SIG-M5 (cell line): ENCODE measurements at places on chromosomes 7 and 10.

- no peak for DNase-seq
Observed at GRCh38 chr7:77644774-77645173, 51.5 kb upstream of the RSBN1L start.

GRCh38 chr7:156162451-156162850, 350.2 kb upstream of the SHH start:
- DNase-seq = no peak

DNA sequence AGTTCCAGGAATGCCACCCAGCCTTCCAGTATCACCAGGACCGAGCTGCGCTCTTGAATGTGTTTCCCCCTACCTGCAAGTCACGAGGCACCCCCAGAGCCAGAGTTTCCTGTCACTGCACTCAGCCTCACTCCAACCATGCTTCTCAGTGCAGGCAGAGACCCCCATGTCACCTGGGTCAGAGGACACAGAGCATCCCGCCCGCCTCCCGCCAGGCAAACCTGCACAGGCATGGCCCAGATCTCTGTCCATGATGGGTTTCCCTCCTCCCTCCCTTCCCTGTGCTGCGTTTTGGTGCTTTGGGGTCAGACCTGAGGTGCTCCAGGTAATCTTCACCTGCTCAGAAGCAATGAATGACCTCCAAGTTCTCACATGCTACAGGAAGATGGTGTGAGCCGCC, 3.1 kb upstream of the RET start:
- no peak for DNase-seq

DNA sequence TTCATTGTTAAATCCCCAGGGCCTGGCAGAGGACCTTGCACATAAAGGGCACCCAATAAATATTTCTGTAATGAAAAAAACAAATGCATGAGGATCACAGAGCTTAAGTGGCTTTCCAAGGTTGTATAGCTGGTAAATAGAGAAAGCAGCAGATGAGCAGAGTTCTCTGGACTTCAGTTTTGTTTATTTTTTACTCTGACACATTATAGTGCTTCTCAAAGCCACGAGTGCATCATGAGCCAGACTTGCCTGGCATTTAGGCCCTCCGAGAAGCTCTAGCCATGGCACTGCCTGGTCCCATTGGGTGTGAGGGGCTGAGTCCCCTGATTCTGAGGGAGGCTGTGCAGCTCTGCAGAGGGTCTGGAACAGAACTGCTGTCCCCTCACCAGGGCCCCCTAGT, 87.2 kb upstream of the ZNF32 start:
- DNase-seq = no peak

DNA sequence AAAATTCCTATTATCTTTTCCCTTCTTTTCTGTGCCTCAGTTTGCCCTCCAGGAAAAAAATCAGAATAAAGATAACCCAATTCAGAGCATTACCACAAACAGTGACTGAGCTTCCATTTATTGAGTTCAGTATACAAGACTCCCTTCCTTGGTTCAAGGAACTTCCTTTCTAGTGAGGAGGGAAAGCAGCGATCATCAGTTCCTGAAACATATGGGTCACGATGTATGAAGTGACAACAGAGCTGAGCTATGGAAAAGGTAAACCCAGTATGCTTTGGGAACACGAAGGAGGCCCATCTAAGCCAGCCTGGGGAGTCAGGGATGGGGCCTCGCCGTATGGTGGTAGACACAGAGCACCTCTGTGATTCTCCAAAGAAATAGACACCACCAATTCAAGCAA, 15.8 kb downstream of the C10orf71 start:
- DNase-seq = no peak

DNA sequence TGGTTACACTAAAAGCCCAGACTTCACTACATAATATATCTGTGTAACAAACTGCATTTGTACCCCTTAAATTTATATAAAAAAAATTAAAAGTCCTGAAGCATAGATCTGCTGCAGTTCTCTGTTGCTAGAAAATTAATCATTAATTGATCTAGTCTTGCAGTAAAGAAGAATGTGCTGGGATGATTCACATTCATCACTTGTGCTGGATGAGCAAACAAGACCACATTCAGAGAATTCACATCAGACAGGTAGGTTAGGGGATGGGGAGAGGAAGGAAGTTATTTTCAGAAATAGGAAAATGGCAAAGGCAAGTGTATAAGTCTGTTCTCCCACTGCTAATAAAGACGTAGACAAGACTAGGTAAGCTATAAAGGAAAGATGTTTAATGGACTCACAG, 1019.0 kb downstream of the KCNMA1 start:
- no peak for DNase-seq

DNA sequence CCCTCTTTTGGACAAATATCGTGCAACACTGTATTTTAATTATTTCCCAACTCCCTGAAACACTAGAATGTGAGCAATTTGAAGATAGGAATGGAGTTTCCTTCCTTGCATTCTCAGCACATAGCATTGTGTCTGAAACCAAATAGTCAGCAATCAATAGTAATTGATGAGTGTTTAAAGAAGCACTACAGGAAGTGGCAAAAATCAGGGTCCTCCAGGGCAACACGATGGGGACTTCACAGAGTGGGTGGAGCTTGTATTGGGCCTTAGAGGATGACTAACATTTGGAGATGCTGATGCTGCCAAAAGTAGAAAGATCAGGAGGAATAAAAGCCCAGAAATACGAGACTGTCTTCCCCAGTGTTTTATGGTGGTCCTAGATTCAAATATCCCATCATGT, 94.9 kb downstream of the NPSR1 start:
- DNase-seq = no peak

DNA sequence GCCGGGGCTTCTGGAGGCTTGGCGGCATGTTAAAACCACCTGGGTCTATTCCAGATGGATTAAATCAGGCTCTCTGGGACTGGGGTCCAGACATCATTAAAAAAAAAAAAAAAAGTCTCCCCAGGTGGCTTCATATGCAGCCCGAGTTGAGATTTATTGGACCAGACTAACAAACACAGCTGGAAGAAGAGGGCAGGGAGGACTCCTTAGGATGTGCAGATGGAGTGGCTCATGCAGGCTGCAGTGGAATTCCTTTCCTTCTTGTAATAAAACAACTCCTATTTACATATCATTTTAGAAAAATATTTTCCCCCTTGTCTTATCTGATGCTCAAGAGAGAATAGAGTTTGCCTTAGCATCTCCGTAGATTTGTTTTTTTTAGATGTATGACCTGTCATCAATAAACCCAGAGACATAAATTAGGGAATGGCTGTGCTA, 238.1 kb downstream of the CAMK1D start:
- DNase-seq = no peak

GRCh38 chr7:134343136-134343535, 26.4 kb upstream of the SLC35B4 start:
- DNase-seq = no peak

DNA sequence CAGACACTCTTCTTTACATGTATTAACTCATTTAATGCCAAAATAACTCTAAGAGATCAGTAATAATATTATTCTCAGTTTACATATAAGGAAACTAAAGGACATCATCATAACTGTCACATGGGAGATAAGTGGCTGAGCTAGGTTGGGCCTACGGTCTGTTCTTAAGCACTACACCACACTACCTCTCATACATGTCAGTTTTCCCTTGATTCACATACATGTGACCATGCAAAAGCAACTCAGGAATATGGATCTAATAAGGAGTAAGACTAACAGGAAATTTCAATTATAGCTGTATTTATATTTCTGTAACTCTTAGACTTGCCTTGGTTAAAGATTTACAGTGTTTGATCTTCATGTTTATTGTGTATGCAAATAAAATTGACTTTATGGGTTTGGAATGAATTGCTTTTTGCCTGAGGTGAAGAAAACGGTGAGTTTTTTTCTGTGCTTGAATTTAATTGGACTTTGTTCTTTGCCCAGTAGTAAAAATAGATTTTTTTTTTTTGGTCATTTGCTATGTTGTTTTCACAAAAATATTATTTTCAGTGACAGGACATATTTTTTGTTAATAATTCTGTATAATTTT, 69.7 kb downstream of the CYP51A1 start:
- no peak for DNase-seq

DNA sequence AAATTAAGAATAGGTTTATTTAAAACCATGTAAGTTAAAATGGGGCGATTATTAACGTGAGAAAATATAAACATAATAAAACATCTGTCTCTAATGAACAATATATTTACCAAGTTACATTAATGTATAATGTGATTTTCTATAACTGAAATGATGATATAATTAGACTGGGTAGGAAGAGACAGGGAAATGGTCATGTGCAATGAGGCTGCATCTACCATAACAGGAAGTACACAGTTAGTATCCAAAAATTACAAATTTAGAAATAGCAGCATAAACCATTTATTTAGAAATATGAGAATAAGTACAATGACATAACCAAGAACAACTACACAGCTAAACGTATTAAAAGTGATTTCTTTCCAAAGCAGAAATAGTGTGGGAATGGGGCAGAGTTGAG, 25.8 kb upstream of the BET1 start:
- no peak for DNase-seq

- DNase-seq = no peak
Observed at GRCh38 chr7:78225534-78225933, 427.0 kb downstream of the PHTF2 start.

DNA sequence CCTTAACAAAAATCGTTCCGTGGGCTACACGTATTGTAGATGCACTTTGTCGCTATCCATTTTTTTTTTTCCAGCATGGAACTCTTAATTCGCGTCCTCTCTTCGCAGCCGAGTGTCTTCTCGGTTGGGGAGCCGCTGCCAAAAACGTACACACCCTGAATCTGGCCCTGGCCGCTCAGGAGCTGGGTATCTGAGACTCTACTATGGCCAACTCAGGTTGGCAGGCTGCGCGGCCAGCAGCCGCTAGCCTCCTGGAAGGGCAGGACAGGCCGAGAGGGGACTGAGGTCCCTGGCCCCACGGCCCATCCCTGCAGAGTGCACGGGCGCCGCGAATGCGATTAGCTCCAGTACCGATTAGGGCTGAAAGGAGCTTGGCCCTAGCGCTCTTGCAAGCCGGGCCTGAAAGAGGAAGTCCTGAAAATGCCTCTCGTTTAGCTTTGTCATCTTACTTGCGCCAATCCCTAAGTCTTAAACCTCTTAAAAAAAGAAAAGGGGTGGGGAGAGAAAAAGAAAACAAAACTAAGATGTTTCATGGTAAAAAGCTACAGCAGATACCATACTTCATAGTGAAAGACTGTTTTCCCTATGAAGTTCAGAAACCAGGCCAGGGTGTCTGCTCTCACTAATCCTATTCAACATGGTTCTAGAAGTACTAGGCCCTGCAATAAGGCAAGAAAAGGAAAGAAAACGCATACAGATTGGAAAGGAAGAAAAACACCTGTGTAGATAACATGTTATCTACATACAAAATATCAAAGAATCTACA, 113.2 kb upstream of the RHEB start:
- peak; percentile 85 for DNase-seq

DNA sequence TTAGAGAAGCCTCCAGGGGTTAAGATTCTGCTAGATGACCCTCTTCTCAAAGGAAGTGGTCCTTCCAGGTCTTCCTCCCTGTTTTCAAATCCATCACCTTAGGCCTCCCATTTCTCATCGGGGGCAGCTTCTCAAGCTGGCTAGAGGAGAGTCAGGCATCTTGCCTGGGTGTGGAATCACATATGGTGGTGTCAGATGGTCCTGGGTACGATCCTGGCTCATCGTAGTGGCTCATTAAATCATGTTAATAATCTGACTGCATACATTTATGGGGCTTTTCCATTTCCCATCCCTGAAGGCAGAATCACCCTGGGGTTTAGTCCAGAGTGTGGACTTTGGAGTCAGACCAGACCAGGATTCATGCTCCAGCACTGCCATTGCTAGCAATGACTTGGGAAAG, 132.6 kb downstream of the RPS24 start:
- DNase-seq = no peak

DNA sequence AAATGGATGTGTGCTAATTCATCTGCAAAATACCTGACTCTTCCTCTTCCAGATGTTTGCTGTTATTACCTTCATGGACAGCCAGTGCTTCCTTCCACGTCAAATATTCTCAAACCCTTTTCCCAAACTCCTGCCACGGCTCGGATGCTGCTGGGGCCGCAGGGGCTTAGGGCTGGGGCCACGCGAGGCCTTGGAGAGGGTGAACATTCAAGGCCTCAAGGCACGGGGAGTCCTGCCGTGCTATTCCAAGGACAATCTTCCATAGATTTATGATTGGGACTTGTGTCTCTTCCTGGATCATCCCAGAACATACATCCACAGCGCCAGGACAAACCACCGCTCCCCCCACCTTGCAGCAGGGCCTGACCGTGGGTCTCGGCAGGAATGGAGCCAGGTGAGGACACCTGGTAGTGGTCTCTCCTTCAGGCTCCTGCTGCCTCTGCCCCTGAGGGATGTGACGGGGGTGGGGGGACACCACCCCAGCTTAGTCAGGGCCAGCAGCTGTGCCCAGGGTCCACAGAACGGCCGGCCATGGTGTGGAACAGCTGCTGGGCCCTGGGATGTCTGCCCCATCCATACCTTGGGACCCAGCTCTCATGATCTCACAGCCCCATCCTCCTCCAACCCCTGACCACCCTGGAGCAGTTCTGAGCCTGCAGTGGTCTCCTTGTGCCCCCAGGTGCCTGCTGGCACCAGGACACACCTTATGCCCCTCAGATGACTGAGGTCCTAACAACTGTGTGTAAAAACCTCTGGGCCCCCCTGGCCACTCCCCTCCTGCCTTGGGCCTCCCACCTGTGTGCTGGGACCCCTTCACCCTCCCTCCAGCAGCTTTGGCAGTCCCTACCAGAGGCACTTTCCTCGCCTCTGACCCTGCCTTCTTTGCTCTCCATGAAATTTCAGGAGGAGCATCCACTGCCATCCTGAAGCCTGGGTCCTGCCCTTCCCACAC, 16.7 kb downstream of the VIPR2 start:
- no peak for DNase-seq

- DNase-seq = no peak
Observed at GRCh38 chr7:135430626-135431025, 79.3 kb downstream of the CNOT4 start.

DNA sequence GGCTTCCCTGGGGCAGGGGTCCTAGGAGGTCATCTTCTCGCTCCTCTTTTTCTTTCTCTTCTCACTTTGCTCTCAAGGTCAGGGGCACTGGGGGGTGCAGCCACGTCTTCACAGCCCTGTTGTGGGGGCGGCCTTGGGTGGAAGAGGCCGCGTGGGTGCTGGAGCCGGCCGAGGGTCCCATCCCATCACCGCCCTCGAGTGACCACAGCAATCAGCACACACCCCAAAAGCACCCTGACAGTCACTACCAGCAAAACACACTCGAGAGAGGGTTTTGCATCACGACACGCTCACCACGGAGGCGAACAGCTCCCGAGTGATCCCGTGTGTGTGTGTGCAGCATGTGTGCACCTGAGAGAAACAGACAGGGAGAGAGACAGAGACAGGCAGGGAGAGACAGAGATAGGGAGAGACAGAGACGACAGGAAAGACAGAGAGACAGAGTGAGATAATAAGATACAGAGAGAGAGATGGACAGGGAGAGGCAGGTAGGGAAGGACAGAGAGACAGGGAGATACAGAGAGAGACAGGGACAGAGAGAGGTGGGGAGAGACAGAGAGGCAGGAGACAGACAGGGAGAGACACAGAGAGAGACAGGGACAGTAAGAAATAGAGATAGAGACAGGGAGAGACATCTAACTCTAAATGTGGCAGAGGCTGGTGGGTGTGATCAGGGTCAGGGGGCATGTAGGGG, 100.9 kb downstream of the WDR37 start:
- no peak for DNase-seq

- DNase-seq = no peak
Observed at GRCh38 chr7:71325151-71325550, 193.2 kb downstream of the GALNT17 start.
